ENCODE measurements at places on chromosomes 16 and 17.

GRCh38 chr17:81050645-81051625 is 16.0 kb downstream of the BAIAP2 start:
- ATAC-seq = no peak

- ATAC-seq = peak; percentile 84
Measured at GRCh38 chr16:19284207-19284606, 1.3 kb upstream of the CLEC19A start.

- peak; percentile 78 for ATAC-seq
Measured at GRCh38 chr17:27879987-27880608, 13.1 kb downstream of the LYRM9 start.

DNA sequence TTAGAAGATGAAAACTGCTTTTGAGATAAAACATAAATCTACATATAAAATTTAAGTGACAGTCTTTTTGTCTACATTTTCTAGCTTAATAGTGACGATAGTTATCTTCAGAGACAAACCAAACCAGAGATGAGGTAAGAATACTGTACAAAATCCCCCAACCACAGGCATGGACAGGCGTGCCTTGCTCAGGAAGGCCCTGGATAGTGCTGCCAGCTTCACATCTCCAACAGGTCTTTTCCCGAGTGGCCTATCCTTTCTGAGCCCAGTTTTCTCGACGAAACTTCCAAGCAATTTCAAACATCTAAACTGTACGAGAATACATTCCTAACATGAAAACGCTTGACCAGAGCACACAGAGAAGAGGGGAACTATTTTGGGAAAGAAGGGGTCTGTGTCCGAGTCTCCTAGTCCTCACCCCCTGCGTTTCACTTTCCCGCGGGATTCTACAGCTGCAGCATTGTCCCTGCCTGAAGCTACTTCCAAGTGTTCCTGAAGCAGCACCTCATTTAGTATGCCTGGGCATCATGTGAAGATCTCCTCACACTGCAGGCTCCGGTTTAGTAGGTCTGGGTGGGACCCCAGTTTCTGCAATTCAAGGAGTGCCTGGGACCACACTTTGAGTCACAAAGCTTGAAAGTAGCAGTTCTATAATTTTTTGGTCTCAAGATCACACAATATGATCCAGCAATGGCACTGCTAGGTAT is 37.8 kb downstream of the GNA13 start:
- ATAC-seq = peak; percentile 30

DNA sequence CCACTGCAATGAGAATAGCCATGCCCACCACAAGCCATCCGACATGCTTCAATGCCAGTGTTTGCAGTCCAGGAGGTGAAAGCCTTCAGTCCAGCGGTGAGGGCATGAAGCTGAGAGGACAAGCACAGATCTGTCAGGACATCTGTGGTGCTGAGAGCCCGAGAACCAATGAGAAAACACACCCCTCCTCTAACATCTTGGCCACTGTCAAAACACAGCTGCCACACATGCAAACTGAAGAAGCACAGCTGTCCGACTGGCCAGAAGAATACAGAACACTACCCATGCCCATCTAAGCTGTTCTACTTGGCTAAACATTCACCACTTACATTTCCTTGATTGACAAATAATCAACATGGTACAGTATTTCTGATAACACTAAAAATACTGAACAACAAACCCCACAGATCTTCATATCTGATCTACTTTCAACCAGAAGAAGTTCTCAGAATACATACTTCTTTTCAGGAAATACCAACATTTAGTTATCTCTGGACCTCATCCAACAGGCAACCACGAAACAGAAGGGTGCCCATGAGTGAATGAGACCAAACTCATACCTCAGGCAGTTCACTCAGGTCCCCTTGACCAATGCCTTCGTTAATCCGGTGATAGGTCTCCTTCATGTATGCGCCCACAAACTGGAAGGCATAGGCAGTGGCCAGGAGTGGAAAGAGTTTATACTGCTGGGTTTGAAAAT is 10.2 kb upstream of the FBF1 start:
- no peak for ATAC-seq

- ATAC-seq = no peak
Measured at GRCh38 chr16:30805056-30805369, 18.0 kb upstream of the ZNF629 start.

GRCh38 chr17:45170280-45170930 is 8.7 kb downstream of the HEXIM2 start:
- ATAC-seq = peak; percentile 7

- ATAC-seq = no peak
Measured at GRCh38 chr16:54437401-54437800, 150.8 kb upstream of the IRX3 start.

- no peak for ATAC-seq
Measured at GRCh38 chr16:79276501-79276900, 324.0 kb downstream of the MAF start.

DNA sequence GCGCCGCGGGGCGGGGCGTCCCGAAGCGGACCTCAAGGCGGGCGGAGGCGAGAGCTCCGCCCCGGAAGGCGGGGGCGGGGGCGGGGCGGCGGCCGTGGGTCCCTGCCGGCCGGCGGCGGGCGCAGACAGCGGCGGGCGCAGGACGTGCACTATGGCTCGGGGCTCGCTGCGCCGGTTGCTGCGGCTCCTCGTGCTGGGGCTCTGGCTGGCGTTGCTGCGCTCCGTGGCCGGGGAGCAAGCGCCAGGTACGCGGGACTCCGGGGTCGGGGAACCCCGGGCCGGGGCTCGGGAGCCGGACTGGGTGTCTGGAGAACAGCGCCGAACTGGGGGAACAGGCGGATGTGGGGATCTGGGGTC is at the start of gene TNFRSF12A:
TSS of gene TNFRSF12A (plus strand) at position 122 of the 357 bp plus-strand sequence. CDS start at position 152, 30 bp downstream.
- peak; percentile 42 for ATAC-seq

GRCh38 chr17:21376081-21376758 is at the start of gene KCNJ12:
Gene KCNJ12, plus strand, starts transcription at chr17:21376357. Its CDS starts 38,986 bp downstream, at chr17:21415343.
- peak; percentile 28 for ATAC-seq

DNA sequence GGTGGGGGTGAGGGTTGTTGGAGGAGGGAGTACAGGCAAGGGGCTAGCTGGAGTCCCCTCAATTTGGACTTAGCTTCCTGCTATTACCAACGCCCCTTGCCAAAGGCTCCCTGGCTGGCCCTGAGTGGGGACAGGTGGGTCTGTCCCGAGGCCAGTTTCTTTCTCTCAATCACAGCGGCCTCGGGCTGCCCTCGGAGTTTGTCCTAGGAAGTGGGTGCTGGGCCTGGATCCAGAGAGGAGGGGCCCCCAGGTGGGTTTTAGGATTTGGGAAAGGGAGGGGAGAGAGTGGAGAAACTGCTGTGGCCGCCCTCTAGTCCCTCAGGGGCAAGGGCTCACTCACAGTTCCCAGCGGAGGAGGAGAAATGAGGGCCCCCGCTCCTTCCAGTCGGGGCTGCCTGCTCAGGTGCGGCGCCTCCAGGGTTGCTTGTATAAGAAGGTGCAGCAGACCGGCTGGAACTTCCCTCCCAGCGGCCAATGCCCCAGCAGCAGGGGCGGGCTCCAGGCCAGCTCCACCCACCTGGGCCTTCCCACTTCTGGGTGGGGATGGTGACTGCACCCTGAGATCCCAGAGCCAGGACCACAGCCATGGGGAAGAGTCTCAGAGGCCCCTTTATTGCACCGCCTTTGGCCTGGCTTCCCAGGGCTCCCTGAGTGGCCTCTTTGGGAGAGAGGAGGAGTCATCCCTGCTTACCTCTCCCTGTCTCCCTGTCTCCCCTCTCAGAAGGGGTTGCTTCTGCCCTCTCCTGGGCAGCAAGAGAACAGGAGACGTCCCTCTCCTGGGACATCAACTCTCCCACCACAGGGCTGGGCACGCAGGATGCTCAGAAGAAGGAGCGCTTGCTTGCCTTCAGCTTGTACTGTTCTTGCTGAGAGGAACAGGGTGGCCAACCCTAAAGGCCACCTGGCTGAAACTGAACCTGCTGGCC is 112.0 kb upstream of the SMURF2 start:
- ATAC-seq = no peak

GRCh38 chr16:9082422-9082821 is 9.0 kb upstream of the HAPSTR1 start:
- ATAC-seq = no peak

DNA sequence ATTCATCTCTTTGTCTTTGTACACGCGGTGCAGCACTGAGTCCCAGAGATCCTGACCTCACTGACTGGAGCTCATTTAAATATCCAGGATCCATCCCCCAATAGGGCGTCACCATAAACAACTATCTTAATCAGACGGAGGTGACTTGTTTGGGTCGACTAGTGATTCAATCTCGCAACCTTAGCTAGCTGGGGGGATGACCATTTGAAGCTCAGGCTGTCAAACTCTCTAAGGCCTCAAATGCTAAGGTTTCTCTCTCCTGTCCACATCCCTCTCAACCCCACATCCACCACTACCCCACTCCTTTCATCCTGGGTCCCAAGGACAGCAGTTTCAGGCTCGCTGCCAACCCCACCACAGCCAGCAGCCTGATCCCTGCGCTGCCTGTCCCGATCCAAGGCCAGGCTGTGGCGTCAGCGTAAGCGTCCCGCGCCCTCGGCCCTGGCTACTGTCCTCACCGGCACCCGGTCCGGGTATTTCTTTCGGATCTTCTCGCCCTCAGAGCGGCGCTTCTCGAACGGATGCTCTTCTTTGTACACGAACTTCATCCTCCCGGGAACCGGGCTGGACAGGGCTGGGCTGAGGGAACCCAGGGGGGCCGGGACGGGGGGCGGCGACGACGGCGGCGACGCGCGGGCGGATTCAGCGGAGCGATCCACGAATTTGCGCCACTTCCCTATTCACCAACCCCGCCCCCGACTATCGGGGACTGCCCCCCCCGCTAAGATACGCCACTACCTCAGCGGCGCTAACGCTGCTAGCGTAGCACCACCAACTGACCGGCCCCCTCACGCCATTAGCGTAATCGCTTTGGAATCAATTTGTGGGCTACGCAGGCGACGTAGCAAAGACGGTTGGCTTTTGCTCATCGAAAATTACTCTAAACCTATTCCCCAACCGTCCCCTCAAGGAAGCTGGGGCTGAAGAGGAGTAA is at the start of gene GABARAP:
TSS of gene GABARAP (minus strand) at position 667 of the 934 bp plus-strand sequence. CDS start at position 548, 119 bp downstream.
- peak; percentile 37 for ATAC-seq

- ATAC-seq = no peak
Measured at GRCh38 chr16:46807336-46807735, 23.6 kb downstream of the C16orf87 start.
